Stimulated activated CD8-positive, alpha-beta memory T cell treated with anti-CD3 and anti-CD28 coated beads, Interleukin-2, amount 100 ng/mL, for 48 hours (primary cell): ENCODE measurements at places on chromosomes 4 and X.

DNA sequence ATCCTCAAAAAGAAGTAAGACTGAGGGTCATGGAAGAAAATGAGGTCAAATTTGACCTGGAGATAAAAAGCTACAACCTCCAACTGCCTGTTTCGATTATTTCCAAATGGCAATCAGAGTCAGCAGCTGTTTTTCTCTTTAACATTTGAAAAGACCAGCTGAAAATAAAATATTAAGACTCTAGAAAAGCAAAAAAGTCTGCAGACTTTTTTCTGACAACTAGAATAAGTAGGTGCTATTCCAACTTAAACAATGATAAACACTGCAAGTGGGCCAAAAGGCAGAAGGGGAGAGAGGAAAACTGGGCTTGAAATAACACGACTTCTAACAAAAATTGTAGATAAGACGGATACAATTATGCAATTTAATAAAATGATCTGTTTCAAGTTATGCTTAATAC, 110.4 kb downstream of the LRBA start:
- no peak for DNase-seq

DNA sequence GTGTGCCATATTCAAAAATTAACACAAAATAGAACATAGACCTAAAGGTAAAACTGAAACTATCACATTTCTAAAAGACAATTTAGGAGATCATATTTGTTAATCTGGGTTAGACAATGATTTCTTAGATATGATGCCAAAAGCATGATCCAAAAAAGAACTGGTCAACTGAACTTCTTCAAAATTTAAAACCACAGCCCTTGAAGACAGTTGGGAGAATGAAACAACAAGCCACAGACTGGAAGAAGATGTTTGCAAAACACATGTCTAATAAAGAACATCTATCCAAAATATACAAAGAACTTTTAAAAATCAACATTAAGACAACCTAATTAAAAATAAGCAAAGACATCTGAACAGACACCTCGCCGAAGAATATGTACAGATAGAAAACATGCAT, 19.5 kb downstream of the COMMD8 start:
- no peak for DNase-seq

DNA sequence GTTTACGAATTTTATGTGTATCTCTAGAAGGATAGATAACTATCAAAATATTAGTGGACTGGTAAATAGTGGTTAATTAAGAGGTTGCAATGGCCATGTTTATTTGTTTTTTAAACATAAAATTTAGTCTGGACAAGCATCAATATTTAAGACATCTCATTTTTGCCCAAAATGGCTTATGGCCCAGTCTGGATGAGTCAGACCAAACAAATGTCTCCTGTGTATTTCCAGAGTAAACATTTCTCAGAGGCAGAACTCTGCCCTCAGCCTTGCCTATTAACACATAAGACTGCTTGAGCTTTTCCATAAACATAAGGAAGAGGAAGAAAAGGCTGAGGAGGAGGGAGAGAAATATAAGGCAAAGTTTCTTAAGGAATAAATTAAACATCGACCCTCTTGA, 277.1 kb upstream of the DIAPH2 start:
- DNase-seq: no peak

- DNase-seq: no peak
These were observed 25.6 kb downstream of the SPATA18 start for GRCh38 chr4:52076731-52077130.

- no peak for DNase-seq
These were observed 25.1 kb upstream of the ANKRD50 start for GRCh38 chr4:124737619-124738018.

DNA sequence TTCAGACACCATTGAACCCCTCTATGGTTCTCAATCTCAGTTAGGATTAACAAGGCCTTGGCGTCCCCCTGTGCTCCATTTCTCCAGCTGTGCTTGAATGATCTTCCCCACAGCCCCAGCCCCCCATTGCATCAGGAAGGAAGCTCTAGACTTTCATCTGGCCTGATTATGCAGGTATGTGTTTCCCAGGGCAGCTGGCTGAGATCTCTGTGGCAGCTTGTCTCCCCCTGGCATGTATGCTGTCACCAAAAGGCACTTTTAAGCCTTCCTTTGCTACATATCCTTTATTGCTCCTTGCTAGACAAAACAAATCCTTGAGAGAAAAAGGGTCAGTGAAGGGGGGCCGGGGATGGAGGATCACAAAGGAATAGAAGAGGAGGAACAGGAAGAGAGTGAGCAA, 1056.0 kb upstream of the SLIT2 start:
- no peak for DNase-seq

- DNase-seq: no peak
These were observed 35.3 kb upstream of the SPIN2A start for GRCh38 chrX:57172544-57172943.

DNA sequence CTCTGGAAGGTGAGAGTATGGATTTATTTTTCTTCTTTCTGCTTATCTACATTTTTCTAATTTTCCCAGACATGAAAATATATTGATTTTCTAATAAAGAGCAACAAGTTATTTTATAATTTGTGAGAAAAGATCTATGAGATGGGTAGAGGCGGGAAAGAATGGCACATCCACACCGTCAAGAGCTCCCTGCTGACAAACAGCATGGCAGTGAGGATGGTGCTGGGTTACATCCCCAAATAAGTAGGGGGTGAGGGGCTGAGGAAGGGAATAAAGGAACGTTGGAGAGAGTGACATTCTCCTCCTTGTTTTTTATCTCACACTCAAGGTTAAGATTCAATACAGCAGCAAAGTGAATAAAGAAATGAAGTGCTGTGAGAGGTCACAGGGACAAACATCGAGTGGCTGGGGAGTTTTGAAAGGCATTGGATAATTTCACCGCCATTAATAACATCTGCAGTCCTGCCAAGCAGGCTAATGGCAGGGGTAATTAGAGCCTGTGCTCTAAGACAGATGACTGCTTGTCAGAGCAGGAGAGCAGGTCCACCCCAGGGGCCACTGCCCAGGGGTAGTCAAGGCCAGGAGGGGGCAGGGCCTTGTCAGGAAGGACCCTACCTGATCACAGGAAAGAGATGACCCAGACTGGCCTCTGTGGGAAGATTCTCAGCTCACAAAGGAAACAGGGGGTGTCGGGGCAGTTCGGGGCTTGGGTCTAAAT, 323.8 kb downstream of the FBXW7 start:
- DNase-seq: no peak

GRCh38 chr4:104475652-104476051, 19.0 kb downstream of the CXXC4 start:
- no peak for DNase-seq

- DNase-seq: no peak
These were observed 185.4 kb downstream of the INPP4B start for GRCh38 chr4:142660728-142661127.

GRCh38 chr4:67035986-67036385, 509.3 kb downstream of the CENPC start:
- no peak for DNase-seq

- DNase-seq: no peak
These were observed 148.9 kb upstream of the CPEB2 start for GRCh38 chr4:14853176-14853943.

- DNase-seq: no peak
These were observed 60.4 kb downstream of the JADE1 start for GRCh38 chr4:128869776-128870509.

DNA sequence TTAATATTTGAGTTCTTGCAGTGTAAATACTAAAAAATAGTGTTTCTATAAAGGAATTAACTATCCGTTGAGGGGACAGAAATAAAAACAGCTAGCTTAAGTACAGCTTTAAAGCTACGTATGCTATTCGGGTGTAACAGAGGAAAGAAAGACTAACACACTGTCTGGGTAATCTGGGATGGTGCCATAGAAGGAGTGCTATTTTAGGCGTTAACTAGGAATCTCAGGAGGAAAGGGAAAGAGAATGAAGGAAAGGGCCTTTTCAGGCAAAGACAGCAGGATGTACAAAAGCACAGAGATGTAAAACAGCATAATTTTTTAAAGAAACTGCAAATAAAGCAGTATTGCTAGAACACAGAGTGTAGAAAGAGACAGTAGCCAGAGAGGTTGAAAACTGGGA, 161.8 kb downstream of the RAP1GDS1 start:
- no peak for DNase-seq

DNA sequence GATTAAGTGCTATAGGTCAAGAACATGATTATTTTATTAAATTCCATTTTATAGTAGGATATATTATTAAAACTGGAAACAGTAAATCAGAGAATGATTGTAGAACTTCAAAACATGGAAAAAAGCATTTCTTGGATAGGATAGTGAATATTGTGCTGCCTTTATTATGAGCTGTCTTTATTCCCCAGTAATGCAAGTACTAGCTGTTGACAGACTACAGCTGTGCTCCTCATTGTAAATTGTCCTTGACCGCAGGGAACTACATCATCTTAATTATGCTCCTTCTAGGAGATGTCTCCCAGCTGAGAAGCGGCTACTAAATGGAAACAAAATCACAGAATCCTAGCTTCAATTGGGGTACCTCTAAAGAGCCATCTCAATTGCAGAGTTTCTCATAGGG, 1457.2 kb upstream of the PCDH7 start:
- no peak for DNase-seq

- no peak for DNase-seq
These were observed 69.1 kb downstream of the SPIN4 start for GRCh38 chrX:63282077-63282476.

- DNase-seq: no peak
These were observed 291.4 kb downstream of the PABPC4L start for GRCh38 chr4:133910165-133910564.

DNA sequence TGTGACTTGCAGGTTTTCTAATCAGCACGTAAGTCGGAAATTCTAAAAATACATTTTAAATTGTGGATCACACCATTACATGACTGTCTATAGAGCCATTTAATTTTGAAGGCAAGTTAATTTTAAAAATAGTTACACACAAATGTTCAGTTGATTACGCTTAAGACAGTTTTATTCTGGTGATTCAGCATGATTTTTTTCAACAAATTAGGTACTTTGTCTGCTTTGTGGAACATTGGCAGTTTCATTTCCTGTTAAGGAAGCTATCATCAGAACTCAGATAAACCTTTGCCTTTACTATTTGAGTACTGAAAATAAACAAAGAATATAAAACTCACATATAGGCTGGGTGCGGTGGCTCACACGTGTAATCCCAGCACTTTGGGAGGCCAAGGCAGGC, 19.5 kb downstream of the SAT1 start:
- no peak for DNase-seq

DNA sequence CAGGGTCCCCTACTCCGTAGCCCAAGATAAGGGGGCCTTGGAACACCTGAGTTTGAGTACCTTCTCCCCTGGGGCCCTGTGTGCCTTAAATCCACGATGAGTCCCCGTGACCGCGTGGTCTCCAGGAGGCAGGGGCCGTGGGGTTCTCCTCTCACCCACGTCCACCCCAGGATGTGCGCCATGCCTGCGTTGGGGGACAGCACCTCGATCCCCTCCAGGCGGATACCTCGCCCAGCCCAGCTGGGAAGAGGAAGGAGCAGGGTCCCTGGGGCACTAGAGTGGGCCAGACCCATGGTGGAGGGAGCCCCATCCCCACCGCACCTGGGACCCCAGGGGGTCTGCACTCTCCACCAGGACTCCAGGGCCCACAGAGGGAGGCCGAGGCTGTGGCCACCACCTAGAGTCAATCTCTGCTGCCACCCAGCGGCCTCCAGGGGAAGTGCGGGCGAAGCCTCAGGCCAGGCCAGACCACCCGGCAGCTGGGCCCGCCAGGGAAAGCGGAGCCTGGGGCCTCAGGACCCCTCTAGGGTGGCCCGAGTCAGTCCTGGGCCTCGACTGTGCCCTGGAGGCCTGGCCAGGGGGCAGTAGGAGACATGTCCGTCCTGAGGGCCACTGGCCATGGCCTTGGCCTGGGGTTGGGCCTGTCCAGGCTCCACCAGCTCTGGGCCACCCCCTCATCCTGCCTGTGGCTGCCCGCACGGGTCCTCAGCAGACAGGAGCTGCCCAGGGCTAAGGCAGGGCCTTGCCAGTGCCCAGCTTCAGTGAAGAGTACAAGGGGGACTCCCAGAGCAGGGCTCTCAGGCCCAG, 55.0 kb downstream of the FAM53A start:
- peak; percentile 51 for DNase-seq

GRCh38 chrX:1491851-1492349, 39.2 kb upstream of the ASMTL start:
- DNase-seq: peak; percentile 63

- no peak for DNase-seq
These were observed 68.6 kb downstream of the DIAPH2 start for GRCh38 chrX:96753230-96753629.

DNA sequence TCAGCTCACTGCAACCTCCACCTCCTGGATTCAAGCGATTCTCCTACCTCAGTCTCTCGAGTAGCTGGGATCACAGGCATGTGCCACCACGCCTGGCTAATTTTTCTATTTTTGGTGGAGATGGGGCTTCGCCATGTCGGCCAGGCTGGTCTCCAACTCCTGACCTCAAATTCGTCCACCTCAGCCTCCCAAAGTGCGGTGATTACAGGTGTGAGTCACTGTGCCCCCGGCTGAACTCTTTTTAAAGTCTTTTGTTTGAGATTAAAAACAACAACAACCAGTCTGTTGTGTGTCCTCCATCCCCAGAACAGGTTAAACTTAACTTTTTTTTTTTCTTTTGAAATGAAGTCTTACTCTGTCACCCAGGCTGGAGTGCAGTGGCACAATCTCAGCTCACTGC, 36.3 kb upstream of the RBPJ start:
- DNase-seq: no peak

DNA sequence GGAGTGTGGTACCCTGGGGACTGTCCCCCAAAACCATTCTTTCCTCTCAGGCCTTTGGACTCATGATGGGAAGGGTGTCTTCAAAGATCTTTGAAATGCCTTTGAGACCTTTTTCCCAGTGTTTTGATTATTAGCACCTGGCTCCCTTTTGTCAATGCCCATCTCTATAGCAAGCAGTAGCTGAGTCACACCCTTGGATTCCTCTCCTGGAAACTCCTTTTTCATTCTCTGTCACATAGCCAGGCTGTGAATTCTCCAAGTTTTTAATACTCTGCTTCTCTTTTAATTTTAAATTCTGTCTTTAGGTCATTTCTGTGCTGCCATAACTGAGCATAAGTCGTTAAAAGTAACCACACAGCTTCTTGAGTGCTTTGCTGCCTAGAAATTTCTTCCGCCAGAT, 29.7 kb downstream of the IL21 start:
- no peak for DNase-seq

- DNase-seq: no peak
These were observed 19.7 kb upstream of the SPON2 start for GRCh38 chr4:1192091-1192492.

GRCh38 chrX:24151513-24151912, 2.0 kb downstream of the ZFX start:
- no peak for DNase-seq

GRCh38 chrX:1535241-1536041, 1.5 kb downstream of the P2RY8 start:
- peak; percentile 41 for DNase-seq

DNA sequence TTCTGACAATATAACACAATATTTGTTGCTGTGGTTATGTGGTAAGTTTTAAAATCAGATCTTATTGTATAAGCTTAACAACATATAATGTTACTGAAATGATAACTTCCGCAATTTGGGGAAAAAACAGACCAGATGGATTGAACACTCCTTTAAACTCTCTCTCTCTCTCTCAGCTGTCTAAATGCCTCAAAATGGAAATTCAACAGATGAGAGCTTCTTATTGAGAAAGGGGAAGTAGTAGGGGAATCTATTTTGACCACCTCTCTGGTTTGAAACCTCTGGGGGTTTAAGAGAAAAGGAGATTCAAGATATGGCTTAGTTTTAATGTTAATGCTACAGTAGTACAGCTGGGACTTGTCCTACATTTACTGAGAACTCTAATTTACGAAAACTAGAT, 40.3 kb downstream of the DMD start:
- DNase-seq: no peak
